ENCODE measurements at places on chromosomes 12 and 14.

- peak; percentile 1 for DNase-seq
Measured at GRCh38 chr12:97573901-97574300, 111.3 kb downstream of the RMST start.

GRCh38 chr12:28063355-28063880, 90.9 kb upstream of the PTHLH start:
- DNase-seq, result no peak

DNA sequence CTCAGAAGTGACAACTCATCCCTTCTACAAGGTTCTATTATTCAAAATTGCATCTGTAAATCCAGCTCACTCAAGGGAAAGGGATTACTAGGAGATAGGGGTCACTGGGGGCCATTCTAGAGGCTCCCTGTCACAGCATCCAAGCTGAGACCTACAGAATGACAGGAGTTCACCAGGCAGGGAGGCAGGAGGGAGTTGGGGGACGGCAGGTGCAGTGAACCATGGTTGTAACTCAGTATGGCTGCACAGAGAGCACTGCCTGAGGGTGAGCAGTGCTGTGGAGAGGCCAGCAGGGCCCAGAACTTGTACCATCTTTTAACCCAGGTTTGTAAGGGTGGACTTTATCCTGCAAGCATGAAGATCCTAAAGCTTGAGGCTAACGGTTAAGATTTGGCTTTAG, 37.9 kb upstream of the SINHCAF start:
- DNase-seq, result no peak

GRCh38 chr14:99561864-99562263, 42.1 kb downstream of the CCDC85C start:
- DNase-seq, result no peak

- peak; percentile 12 for DNase-seq
Measured at GRCh38 chr12:115771065-115771464, 506.4 kb downstream of the MED13L start.

- DNase-seq, result no peak
Measured at GRCh38 chr12:61232040-61232439, 1028.2 kb upstream of the USP15 start.

DNA sequence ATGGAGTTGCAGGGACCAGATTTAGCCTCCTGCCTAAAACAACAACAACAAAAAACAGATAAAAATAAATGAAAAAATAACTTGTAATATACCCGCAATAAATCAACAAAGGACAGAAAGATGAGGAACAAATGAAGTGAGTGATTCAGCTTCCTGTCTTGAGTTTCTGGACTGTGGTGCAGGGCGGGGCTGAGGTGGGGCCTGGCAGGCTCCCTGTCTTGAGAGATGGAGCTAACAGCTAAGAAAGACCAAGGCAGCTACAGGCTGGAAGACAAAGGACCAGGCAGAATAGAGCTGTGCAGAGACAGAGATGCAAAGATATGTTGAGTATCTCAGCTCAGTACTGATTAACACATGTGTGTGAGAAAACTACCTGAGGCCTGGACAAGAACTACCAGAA, 879.2 kb downstream of the AACS start:
- no peak for DNase-seq

DNA sequence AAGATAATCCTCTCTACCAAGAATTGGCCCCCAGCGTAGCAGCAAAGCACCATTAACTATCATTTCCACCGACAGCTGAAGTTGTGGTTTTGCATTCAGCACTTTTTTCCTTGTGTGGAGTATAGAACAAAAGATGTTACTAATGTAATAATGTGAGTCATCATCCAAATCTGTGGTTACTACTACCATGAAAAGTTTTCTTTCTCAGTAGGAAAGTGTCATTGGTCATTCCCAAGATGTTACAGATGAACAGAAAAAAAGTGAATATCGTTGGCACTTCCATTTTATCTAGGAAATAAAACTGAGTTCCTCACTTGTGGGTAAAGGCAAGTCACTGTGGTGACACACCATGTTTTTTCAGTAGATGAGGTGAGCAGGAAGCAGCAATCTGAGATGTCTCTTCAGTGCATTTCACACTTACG, 30.3 kb upstream of the IFNG start:
- peak; percentile 60 for DNase-seq

- DNase-seq, result no peak
Measured at GRCh38 chr12:93552427-93552826, 20.0 kb upstream of the SOCS2 start.

DNA sequence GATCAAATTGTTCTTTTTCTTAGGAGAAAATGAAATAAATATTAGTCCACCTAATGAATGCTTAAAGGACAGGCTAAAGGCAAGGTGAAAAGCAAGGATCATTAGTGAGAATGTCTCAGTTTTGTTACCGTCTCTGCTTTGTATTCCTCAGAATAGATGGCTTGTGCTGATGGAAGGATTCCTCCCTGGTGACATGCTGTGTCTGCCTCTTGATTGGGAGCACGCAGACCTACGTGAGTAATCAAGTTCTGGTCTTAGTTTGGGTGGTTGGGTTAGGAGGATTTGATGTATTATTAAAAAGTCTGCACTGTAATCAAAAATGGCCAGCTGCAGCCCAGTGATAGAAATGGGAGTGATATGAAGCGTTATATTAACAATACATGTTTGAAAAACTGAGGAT, 78.8 kb upstream of the RTL1 start:
- DNase-seq, result no peak

DNA sequence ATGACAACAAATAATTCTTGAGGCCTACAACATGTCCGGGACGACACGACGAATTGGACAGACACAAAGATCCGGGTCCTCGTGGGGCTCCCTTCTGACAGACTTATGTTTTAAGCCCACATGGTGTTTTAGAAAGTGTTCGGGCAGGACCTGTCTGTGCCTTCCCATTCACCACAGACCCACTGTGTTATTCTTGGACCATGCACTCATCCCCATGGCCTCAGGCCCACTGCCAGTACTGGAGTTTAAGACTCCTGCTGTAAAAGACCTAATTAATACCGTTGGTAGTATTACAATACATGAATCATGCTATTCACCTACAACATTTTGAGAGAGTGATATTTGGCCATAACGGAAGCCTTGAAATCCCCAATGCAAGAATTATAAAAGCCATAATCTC, 20.0 kb downstream of the SLC15A4 start:
- DNase-seq, result no peak

DNA sequence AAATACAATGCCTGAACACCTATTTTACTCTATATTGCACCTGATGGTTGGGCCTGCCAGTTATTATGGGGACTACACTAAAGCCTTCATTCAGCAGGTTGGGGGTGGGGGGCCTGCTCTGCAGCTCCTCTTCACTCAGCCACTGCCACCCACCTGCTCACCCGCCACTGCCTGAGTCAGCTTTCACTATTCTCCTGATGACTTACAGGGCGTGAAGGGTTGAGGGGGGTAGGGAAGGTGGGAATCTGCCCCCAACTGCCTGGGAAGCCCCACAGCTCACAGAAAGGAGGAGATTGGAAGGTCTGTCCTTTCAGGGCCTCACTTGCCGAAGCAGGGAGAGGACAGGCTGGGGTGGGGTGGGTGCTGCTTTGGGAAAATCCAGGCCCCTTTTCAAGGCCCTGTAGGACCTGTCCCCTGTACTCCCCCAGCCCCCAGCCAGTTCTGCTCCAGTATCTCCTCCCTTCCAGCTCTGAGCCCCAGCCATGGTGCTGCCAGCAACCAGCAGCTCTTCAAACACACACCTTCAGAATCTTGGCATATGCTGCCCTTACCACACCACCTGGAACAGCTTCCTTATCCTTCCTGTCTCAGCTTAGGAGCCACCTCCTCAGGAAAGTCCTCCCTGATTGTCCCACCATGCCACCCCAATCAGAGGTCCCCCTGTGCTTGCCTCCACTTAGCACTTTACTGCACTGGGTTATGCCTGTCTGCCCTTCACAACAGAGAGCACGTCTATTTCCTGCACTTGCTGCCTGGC, 33.1 kb downstream of the IRF2BPL start:
- DNase-seq, result no peak

DNA sequence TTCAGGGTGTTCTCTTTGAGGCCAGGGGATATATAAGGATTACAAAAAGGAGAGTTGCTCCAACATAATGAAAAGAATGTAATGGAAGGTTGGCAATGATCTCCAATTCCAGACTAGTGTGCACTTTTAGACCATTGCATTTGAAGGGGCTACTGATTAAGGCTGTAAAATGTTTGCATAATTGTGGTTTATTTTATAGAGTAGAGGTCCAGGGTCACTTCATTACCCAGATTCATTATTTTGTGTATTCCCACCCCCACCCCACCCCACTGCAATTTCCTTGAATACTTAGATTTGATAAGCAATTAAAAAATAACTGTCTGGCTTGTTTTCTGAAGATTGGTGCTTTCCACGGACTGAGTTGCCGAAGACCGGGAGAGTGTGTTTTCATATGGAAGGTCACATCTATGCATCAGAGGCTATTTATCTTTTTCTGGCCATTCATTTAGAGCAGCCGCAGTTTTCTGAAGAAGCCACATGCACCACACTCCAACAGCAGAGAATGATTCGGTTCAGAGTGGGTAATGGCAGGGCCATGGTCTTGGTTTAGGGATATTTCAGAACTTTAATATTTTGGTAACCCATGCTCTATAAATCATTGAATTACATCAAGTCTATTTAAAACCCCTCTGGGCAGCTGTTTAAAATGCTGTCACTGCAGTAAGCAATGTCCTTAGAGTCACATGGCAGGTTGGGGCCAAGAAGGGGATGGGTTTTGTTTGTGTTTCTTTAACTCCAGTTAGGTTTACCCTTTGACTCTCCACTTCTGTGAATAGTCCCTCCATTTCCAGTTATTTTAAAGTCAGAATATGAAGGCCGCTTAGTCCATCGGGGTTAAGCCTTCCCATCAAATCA, 94.6 kb downstream of the TMEM30B start:
- no peak for DNase-seq

DNA sequence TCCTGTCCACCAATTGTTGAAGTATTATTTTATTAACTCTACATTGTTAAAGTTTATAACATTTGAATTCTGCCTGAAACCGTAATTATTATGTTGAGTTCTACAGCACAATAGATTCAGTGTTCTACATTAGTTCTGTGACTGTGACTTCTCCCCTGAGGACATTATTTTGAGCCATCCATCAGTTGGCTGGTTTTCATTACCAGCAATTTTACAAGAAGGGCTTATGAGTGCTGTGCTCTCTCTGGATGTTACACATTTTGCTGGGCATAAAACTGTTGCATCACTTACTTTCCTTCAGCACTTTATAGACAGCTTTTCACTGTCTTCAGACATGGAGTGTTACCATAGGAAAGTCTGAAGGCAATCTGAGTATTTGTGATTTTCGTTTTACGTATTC, 118.2 kb upstream of the KITLG start:
- no peak for DNase-seq

DNA sequence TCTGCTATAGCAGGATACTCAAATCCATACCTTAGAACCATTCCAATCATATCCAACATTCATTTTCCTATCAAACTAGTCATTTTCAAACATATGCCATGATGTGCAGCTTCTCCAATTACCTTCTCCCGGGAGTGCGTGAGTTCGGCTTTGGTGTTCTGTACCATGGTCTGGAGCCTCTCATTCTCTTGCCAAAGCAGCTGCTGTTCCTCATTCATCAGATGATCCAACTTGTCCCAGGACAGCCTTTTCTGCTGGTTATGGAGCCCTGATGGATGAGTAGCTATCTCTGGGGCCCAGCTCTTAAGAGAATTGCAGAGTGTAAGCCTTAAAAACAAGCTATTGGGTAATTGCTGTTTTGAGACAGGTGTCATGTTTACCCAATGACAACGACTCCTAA, 71.1 kb upstream of the SAV1 start:
- DNase-seq, result no peak

- DNase-seq, result peak; percentile 49
Measured at GRCh38 chr14:92686900-92687427, 61.5 kb downstream of the LGMN start.

GRCh38 chr12:77850129-77850528, 19.4 kb downstream of the NAV3 start:
- no peak for DNase-seq

DNA sequence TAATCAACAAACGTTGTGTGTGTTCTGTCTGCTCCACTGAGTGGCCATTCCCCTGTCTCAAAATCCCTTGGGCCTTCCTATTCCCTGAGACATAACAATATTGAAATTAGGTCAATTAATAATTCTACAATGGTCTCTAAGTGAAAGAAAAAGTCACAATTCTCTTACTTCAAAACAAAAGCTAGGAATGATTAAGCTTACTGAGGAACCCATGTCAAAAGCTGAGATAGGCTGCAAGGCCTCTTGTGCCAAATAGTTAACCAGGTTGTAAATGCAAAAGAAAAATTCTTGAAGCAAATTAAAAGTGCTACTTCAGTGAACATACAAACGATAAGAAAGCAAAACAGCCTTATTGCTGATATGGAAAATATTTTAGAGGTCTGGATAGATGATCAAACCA, 65.0 kb upstream of the AMIGO2 start:
- DNase-seq, result no peak

GRCh38 chr12:120394483-120395367, 25.8 kb upstream of the MSI1 start:
- DNase-seq, result no peak

GRCh38 chr12:19066475-19067001, 63.0 kb upstream of the PLEKHA5 start:
- no peak for DNase-seq

GRCh38 chr14:75333606-75334548, 55.2 kb downstream of the FOS start:
- DNase-seq, result no peak

DNA sequence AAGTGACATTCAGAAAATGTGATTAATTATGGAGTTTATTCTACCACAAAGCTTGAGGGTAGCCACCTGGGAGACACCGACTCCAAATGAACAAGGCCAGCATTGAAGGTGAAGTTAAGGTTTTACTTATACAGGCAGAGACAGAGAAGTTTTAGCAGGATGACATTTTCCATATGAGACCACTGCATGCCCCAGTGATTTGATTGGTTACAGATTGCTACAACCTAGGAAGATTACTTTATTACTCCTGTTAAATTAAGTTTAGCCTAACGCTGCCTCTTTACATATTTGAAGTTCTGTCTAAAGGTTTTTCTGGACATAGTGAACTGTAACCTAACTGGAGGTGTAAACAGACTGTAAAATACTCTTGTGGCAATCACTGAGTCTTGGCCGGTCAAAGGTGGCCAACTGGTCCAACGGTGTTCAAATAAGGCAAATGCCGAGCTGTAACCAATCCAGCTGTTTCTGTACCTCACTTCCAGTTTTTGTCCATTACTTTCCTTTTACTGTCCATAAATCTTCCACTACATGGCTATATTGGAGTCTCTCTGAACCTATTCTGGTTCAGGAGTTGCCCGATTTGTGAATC, 57.2 kb downstream of the RIN3 start:
- DNase-seq, result no peak

DNA sequence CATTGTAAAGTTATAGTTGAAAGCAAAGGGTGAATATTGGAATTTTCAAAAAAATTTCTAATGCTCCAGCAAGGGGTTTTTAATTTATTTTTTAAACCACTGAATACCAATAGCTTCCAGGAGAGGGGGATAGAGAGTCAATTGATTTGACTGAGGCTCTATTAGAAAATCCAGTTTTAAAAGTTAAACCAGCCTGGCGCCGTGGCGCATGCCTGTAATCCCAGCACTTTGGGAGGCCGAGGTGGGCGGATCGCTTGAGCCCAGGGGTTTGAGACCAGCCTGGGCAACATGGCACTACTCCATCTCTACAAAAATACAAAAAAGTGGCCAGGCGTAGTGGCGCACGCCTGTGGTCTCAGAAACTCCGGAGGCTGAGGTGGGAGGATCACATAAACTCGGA, 150.1 kb downstream of the SLC38A4 start:
- peak; percentile 62 for DNase-seq

GRCh38 chr14:104689881-104690711, 678 bp downstream of the INF2 start:
- DNase-seq, result peak; percentile 25

- DNase-seq, result no peak
Measured at GRCh38 chr14:91356181-91356763, 61.3 kb downstream of the CCDC88C start.

All from fibroblast of mammary gland (primary cell).